ENCODE measurements at places on chromosomes 13 and 19. TPM values are rescaled to one million over a fixed set of nuclear protein-coding genes. Genes with fewer than 3 reads are reported as not detected.

LRG1 gene
- total RNA-seq, result 0.99 TPM

LIM2 gene
- total RNA-seq, result 168 TPM

NLRP9 gene
- not detected for total RNA-seq

CLEC11A gene
- total RNA-seq, result 38.8 TPM

ZNF493 gene
- 83.8 TPM for total RNA-seq

KLK12 gene
- not detected for total RNA-seq
